ENCODE measurements at places on chromosomes 6 and 20. TPM values are rescaled to one million over a fixed set of nuclear protein-coding genes. Genes with fewer than 3 reads are reported as not detected.

PM20D2 gene
- 4.7 TPM for total RNA-seq

DNA sequence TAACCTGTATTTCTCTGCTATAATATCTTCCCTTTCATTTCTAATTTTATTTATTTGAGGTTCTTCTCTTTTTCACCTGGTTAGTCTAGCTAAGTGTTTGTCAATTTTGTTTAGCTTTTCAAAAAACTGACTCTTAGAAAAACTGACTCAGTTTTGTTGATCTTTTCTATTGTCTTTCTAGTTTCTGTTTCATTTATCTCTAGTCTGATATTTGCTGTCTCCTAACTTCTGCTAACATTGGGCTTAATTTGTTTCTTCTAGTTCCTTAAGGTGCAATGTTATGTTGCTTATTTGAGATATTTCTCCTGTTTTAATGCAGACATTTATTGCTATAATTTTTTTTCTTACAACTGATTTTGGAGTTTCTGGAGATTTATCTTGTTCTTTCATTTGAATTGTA lies 1011.0 kb downstream of the EPHA7 start:
- DNase-seq: no peak

- no peak for DNase-seq
Observed at GRCh38 chr6:40232698-40233097, 298.4 kb upstream of the MOCS1 start.

- no peak for DNase-seq
Observed at GRCh38 chr6:167120583-167120903, 2.4 kb upstream of the CCR6 start.

GRCh38 chr20:25532015-25532751 lies 53.1 kb downstream of the NINL start:
- no peak for DNase-seq

GRCh38 chr20:57103146-57103800 lies 163.2 kb downstream of the BMP7 start:
- DNase-seq: no peak

FBXL4 gene
- 7.9 TPM for total RNA-seq

ACSS1 gene
- 0.10 TPM for total RNA-seq

CALHM6 gene
- total RNA-seq: not detected
